ENCODE measurements at places on chromosomes 11 and 22.

DNA sequence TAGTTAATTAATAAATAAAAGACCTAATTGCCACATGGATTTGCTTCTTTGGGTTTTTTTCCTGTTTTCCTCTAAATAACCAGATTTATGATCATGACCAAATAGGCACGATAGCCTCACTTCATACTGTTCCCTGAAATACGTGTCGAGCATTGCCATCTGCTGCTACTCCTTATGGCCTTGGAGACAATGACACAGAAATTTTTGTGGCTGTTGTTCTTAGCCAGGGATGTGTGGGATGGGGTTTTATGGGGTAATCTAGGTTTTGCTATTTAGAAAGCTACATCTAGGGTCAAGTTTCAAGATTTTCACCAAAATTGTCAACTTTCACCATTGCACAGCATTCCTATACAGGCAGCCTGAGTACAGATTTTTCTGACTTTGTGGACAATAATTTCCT, 145.2 kb downstream of the DBX1 start:
- DNase-seq: no peak

GRCh38 chr11:36394056-36394455, 98.0 kb downstream of the PRR5L start:
- no peak for DNase-seq

DNA sequence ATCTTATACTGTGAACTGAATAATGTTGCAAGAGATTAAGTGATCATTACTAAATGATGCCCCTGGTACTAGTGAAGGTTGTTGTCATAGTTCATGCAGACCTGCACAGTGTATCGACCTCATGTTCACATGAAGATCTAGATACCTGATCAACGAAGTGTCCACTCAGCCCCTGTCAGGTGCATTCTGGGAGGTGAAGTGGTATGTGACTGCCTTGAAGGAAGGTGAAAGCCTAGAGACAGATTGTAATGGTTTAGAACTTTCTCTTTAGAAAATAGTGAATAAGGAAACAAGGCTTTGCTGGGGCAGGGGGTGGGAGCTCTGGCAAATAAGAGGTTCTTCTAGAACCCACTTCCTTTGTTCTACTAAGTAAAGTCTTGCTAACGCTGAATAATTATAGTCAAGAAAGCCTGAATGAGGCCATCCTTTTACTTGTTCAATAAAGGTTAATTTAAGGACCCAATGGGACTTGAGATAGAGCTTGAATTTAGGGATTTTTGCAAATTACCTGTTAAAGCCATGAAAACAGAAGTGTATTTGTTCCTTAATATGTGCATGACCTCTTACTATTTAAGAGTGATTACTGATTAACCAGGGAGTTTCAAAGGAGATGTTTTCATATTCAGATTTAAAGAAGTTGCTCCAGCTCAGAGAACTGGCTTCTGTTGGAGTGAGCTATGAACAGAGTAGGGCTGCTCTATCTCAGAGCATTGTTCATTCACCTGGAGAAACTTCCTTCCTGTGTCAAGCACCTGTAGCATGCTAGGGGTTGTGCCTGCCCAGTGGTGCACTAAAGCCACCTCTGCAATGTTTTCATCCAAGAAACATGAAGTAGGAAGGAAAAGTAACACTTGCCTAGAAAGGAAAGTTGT, 45.3 kb downstream of the C22orf31 start:
- DNase-seq: no peak

GRCh38 chr11:113077379-113077778, 116.2 kb downstream of the NCAM1 start:
- DNase-seq: no peak

All from ovary (tissue), 10 donors.